Endothelial cell (in vitro differentiated cells): ENCODE measurements at places on chromosomes 7 and 10. TPM values are rescaled to one million over a fixed set of nuclear protein-coding genes. Genes with fewer than 3 reads are reported as not detected.

The AGBL3 gene
- total RNA-seq = 3.0 TPM

The SH2D4B gene
- total RNA-seq = 0.23 TPM

The CASP7 gene
- 11.9 TPM for total RNA-seq

The SORCS1 gene
- 0.56 TPM for total RNA-seq

GRCh38 chr10:47347303-47347675, 874 bp upstream of the RBP3 start:
- DNase-seq = no peak

DNA sequence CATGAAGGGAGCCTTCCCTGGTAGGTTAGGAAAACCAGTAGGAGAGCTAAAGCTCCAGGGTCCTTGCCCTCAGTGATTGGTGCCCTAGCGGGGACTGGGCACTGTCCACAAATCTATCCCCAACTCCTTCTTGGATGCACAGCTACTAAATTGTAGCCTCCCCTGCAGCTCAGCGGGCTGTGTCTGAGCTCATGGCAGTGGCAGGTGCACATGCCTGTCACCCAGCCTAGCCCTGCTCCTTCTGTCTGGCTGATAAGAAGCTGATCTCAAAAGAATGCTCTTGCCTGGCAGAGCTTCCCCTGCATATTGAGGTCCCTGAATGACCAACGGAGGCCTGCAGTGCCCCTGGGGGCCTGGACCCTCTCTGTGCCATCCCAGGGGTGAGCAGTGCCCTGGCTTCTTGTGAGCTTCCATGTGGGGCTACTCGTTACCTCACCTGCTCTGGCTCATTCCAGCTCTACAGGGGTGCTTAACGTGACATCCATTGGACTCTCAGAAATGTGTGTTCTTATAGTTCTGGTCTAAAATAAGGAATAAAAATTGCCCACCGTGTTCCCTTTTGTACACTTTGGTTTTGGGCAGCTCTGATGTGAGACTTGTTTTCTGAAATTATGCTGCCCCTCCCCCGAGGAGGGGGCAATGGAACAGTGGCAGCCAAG, 59.8 kb upstream of the ANTXRL start:
- peak; percentile 1 for DNase-seq

GRCh38 chr10:128879441-128880140, 587.5 kb upstream of the MGMT start:
- DNase-seq = no peak

DNA sequence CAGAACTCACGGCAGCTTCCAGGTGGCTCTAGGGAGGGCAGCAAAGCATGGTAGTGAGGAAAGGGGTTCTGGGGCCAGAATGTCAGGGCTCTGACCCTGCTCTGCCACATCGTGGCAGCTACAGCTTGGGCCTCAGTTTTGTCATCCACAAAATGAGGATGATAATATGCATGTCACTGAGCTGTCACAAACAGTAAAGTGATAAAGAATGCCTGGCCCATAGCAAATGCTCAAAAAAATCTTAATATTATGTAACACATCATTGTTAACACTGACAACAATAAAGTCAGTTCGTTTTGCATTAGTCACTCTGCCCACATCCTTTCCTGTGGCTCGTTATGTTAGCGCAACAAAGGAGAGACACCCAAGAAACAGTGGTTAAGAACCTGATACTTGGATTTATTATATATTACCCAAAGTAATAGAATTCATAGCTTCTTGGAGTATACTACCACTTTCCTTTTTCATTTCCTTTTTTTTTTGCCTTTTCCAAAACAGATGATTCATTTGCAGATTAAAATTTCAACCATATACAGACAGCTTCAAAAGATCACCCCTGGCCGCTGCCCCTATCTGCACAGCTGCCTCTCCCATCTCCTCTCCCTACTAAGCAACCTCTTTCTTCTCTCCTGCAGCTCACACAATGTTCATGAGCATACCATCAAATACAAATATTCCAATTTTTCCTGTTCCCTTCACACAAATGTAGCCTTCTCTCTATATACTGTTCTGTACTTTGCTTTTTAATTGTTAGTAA, 45.5 kb upstream of the DDC start:
- no peak for DNase-seq

GRCh38 chr7:140028311-140028710, 34.4 kb downstream of the PARP12 start:
- DNase-seq = no peak

DNA sequence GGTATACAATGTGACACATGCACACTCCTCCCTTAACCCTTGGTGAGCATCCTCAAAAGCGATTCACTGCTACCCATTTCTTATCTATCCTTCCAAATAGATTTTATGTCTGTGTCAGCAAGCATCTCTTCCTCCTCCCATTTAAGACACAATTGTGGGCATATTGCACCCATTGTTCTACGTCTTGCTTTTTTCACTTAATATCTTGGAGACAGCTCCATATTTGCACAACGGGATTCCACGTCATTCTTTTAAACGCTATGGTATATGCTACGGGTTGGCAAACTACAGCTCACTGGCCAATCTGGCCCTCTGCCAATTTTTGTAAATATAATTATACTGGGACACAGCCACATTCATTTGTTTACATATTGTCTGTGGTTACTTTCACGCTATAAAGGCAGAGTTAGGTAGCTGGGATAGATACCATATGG, 88.6 kb downstream of the RNF216 start:
- DNase-seq = no peak

GRCh38 chr10:1609648-1609970, 127.7 kb downstream of the ADARB2 start:
- DNase-seq = no peak

DNA sequence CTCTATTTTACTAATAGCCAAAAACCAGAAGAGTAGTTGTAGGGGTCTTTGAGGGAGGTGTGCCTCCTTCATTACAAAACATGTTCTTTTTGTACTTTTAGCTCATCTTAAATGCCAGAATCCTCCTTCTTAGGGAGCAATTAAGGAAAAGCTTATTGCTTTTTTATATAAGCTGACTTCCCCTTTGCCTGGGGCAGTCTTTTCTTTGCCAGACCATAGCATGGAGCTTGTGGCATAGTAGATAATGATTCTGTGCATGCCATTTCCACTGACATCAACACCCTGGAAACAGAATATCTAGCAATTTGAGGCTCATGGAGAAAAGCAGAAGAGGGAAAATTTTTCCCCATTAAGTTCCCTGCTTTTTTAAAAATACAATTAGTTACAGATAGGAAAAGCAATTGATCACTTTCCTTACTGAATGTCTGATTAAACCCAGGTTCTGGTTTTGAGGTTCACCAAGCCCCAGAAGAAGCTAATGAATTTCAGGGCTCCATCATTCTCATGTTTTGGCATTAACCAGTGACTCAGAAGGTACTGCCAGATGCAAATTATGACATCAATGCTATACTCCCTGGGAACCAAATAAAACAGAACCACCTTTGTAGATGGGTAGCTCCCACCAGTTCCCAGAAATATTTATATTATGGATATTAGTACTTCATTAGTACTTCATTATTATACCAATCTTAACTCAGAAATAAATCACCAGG, 410.6 kb downstream of the KCNMA1 start:
- no peak for DNase-seq

GRCh38 chr7:145692237-145692950, 424.2 kb upstream of the CNTNAP2 start:
- DNase-seq = no peak

- DNase-seq = no peak
Observed at GRCh38 chr10:9781666-9782065, 1236.0 kb upstream of the CELF2 start.

DNA sequence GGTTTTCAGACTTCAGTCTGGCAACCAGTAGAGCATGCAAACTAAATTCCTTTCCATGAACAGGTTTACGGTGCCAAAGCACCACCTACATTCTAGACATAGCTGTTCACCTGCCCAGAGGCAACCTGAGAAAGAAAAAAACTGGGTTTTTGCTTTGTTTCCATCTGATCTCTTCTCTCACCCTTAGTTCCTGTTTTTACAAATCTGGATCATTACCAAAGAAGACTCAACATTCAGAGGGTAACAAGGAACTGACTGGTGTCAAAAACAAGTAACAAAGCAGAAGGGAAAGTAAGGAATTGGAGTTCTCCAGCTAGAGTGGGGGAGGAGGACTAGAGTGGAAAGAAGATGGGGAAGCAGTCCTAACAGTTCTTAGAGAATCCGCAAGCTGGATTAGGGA, 36.4 kb downstream of the CPVL start:
- DNase-seq = no peak

GRCh38 chr7:109062798-109063197, 493.1 kb downstream of the DNAJB9 start:
- no peak for DNase-seq

DNA sequence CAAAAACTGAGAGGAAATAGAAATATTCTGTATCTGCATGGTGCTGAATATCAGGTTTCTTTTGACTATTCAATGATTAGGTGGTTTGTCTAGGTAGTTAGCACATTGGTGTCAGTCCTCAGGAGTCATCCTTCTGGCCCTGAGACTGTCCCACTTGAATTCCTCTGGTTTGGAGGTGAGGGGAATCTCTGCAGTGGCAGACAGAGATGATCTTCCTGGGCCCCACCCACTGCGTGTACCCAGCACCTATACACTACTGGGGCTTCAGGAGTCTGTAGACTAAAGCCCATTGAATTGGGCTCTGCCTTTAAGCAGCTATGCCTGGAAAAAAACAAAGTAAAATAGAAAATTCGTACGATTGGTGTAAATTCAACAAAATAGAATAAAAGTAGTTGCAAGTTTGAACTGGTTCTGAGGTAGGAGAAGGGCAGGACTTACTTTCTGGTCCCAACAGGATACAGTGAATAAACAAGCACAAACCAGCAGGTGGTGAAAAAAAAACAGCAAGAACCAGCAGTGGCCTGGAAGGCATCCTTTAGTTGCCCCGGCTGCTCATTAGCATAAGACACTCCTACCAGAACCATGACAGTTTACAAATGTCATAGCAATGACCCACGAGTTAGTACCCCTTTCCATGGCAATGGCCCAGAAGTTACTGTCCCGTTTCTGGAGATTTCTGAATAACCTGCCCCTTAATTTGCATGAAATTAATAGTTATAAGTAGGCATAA, 1.7 kb downstream of the LIPM start:
- no peak for DNase-seq

DNA sequence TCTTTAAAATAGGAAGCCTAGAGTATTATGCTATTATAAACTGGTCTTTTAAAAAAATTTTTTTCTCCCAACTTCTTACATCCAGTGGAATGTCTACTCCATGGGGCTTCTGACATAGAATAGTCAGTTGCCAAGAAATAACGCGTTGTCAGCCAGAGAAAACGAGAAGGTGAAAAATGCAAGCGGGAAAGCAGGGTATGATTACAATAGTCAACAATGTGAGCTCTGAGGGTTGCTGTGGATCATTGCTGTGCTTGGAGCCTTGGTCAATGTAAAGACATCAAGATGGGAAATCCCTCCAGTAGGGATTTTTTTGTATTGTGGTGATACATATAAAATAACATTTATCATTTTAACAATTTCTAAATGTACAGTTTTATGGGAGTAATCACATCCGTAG, 27.6 kb upstream of the PLPP4 start:
- DNase-seq = no peak
